EH (cell line): ENCODE measurements at places on chromosomes 12 and 14.
A peak's percentile ranks its signal among the peaks of the same experiment; 100 is the strongest.

GRCh38 chr12:42128327-42128726 lies 16.3 kb downstream of the GXYLT1 start:
- peak; percentile 44 for DNase-seq

- no peak for DNase-seq
Observed at GRCh38 chr14:68215629-68216028, 396.1 kb downstream of the RAD51B start.

- DNase-seq, result no peak
Observed at GRCh38 chr12:47209014-47209413, 129.3 kb upstream of the AMIGO2 start.

- peak; percentile 39 for DNase-seq
Observed at GRCh38 chr12:28958553-28959195, 190.4 kb upstream of the FAR2 start.

- DNase-seq, result peak; percentile 51
Observed at GRCh38 chr14:32508281-32508680, 179.2 kb downstream of the AKAP6 start.

DNA sequence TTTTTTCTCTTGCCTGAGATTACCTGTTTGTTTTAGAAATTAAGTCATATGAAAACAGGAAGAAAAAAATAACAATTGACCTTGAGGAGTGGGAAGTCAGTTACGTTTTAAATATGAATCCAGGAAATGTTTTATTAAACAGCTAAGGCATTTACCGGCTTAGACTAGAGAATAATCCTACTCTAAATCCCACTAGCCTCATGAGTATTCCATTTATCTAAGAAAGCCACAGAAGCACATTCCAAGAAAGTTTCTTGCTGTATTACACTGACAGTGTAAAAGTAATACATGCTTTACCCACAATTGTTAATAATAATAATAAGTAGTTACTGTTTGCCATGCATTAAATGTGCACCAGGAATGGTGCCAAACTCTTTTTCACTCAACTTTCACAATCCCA lies 90.9 kb downstream of the BMP4 start:
- no peak for DNase-seq

GRCh38 chr12:3772380-3772779 lies 19.5 kb upstream of the CRACR2A start:
- peak; percentile 53 for DNase-seq

DNA sequence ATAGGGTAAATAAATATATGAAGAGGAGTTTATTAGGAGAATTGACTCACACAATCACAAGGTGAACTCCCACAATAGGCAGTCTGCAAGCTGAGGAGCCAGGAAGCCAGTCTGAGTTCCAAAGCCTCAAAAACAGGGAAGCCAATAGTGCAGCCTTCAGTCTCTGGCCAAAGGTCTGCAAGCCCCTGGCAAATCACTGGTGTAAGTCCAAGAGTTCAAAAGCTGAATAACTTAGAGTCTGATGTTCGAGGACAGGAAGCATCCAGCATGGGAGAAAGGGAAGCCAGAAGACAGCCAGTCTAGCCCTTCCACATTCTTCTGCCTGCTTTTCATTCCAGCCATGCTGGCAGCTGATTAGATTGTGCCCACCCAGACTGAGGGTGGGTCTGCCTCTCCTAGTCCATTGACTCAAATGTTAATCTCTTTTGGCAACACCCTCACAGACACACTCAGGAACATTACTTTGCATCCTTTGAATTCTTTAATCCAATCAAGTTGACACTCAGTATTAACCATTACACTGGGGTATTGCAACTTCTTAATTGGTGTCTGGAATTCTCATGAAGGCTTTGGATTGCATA lies 736.5 kb upstream of the LMO3 start:
- DNase-seq, result no peak

GRCh38 chr14:76204461-76205230 lies 52.9 kb downstream of the GPATCH2L start:
- no peak for DNase-seq

DNA sequence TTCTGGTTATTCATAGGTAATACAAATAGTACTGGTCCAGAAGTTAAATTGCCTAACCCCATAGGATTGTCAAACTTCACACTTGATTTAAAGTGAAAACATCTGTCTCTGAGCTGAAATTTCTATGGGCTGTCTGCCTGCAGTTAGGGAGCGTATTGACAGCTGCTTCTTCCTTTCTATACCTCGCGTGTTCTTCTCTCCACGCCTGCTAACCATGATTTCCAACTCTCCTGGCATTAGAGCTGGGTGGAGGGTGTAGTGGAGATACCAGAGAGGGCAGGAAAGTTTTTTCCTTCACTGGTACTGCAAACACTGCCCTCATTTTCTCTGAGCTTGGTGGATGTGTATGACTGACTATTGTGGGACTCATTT lies 429.0 kb upstream of the FBXO33 start:
- no peak for DNase-seq

DNA sequence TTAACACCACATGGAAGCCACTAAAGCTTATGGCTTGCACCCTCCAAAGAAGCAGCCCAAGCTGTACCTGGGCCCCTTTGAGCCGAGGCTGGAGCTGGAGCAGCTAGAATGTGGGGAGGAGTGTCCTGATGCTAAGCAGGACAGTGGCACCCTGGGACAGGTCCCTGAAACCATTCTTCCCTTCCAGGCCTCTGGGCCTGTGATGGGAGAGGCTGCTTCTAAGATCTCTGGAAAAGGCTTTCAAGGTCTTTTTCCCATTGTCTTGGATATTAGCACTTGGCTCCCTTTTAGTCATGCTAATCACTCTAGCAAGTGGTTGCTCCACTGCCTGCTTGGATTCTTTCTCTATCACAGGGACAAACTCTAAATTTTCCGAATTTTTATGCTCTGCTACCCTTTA lies 40.9 kb downstream of the OSBPL8 start:
- DNase-seq, result no peak

DNA sequence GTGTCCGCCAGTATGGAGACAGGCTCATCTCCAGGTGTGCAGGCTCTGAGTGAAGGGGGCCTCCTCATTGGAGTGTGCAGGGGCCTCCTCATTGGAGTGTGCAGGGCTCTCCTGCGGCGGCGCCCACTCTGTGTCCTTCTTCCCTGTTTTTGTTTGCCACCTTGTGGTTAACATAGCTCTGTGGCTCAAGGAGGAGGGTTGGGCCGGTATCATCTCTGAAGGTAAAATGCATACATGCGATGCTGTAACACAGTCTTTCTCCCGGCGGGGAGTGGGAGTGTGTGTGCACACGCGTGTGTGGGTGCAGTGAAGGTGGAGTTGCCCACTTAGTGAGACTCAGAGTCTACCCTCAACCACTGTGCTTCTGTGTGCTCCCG lies 429.4 kb downstream of the ZFP36L1 start:
- DNase-seq, result no peak

- no peak for DNase-seq
Observed at GRCh38 chr12:17304503-17305347, 698.8 kb upstream of the LMO3 start.

DNA sequence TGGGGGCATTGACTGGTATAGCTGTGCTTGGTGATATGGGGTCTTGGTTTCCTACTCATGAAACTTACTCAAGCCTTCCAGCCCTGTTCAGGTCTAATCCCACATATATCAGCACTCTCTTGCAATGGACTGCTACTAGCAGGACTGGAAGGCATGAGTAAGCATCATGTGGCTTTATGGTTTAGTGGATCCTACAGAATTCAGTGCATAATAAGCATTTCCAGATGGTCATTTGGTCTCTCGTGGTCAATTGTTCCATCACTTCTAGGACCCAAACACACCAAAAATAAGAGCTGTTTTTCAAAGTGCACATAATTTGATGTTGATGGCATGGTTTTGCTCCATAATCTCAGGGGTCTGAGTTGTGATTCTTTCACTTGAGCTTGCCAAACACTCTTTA lies 114.4 kb downstream of the LMNTD1 start:
- DNase-seq, result peak; percentile 67

DNA sequence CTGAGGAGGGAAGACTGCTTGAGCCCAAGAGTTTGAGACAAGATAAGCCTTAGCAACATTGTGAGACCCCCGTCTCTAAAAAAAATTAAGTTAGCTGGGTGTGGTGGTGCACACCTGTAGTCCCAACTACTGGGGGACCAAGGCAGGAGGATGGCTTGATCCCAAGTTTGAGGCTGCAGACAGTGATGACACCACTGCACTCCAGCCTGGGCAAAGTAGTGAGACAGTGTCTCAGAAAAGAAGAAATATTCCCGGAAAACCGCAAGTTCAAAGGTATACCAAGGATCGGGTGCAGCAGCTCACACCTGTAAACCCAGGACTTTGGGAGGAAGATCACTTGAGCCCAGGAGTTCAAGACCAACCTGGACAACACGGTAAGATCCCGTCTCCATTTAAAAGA lies 5.8 kb downstream of the PTGES3 start:
- DNase-seq, result no peak

GRCh38 chr14:39265806-39266524 lies 32.2 kb downstream of the MIA2 start:
- peak; percentile 16 for DNase-seq

GRCh38 chr12:111226680-111227079 lies 142.2 kb downstream of the PHETA1 start:
- DNase-seq, result no peak

DNA sequence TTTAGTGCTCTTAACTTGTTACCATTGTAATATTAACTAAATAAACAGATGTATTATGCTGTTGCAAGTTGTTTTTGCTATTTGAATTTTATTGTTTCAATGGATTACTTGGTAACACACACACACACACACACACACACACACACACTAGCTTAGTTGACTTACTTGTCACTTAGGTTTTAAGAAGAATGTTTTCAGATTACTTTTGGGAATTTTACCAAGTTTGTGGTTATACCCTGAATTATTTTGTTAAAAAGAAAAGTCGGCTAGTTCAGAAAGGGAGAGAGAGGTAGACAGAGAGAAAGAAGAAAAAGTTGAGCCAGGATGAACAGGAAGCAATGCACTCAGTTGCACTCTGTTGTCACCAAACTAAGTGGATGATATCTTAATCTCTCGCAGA lies 5.3 kb downstream of the SSTR1 start:
- DNase-seq, result peak; percentile 50

GRCh38 chr14:67514650-67515385 lies 18.3 kb upstream of the PLEKHH1 start:
- peak; percentile 65 for DNase-seq

- no peak for DNase-seq
Observed at GRCh38 chr14:51578853-51579252, 72.9 kb upstream of the FRMD6 start.

GRCh38 chr12:2624543-2625288 lies 170.1 kb upstream of the FKBP4 start:
- DNase-seq, result peak; percentile 67

- DNase-seq, result peak; percentile 17
Observed at GRCh38 chr12:107912421-107913004, 138.0 kb downstream of the ASCL4 start.

GRCh38 chr12:53118751-53119300 lies 15.5 kb downstream of the SOAT2 start:
- DNase-seq, result no peak

DNA sequence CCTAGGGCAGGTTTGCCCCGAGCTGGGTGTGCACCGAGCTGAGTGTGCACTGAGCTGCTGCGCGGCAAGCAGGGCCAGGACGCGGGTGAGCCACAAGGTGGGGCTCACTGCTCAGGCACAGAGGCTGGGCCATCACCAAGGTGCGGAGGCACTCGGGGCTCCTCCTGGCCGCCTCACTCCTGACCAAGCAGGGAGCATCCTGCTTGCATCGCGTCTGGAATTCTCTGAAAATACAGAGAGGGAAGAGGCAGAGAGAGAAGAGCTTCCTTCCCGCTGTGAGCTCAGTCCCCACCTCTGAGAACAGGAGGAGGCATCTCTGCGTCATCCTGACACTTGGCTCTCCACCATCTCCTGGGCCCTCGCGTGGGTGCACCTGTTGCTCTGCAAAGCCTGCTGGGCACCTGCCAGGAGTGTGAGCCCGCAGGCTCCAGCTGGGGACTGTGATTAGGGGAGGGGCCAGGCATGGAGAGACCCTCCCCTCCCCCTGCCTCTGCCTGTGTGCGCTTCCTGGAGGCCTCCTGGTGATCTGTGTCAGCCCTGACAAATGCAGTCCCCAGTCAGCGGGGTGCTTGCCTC lies 116.3 kb downstream of the GLT1D1 start:
- DNase-seq, result no peak

DNA sequence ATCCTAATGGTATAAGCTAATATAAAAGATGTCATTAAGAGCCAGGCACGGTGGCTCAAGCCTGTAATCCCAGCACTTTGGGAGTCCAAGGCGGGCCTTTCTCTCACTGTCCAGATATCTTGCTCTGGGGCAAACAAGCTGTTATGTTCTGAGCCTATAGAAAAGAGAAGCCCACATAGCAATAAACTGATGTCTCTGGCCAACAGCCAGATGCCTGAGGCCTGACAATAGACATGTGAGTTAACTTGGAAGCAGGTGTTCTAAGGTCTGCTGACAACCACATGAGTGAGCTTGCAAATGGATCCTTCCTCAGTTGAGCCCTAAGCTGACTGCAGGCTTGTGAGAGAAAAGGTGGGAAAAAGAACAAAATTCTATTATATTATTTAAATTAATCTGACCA lies 25.0 kb downstream of the YAF2 start:
- peak; percentile 34 for DNase-seq

GRCh38 chr14:100879194-100879593 lies 24.3 kb downstream of the RTL1 start:
- no peak for DNase-seq

- no peak for DNase-seq
Observed at GRCh38 chr14:32627545-32628298, 298.6 kb downstream of the AKAP6 start.

DNA sequence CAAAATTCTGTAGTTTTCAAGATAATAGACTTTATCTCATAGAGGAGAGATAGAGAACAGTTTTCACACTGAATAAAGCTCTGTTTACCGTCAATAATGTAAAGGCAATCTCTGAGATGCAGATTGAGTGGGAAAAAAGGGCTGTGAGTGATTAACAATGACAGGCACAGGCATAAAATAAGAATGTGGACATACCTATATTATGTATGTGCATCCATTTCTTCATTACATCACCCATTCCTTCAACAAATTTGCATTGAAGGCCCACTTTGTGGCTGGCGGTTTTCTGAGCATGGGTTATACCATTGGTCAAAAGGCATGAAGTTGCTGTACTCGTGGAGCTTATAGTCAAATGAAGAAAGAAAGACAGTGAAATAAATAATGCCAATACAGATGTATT lies 1431.0 kb downstream of the AACS start:
- no peak for DNase-seq

DNA sequence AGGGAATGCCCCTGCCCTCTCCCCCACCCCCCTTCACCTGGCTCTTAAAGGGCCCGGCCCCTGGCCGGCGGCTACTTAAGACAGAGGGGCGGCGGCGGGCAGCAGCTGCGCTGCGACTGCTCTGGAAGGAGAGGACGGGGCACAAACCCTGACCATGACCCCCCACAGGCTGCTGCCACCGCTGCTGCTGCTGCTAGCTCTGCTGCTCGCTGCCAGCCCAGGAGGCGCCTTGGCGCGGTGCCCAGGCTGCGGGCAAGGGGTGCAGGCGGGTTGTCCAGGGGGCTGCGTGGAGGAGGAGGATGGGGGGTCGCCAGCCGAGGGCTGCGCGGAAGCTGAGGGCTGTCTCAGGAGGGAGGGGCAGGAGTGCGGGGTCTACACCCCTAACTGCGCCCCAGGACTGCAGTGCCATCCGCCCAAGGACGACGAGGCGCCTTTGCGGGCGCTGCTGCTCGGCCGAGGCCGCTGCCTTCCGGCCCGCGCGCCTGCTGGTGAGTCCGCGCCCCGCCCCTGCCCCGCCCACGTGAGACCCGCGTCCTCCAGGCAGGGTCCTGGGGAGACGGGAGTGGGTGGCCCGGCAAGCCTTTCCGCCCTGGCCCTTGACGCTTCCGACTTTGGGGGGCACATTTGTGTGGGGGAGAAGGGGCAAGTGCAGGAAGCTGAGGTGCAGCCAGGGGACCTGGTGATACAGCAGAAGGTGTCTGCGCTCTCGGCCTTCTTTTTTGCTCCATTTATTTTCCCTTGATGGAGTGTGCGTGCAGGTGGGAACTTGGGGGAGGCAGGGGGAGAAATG lies at the start of gene IGFBP6:
Gene IGFBP6 (plus strand): TSS at position 104 of the 790 bp plus-strand sequence. CDS start 51 bp downstream, at position 155.
- DNase-seq, result peak; percentile 67
